Body of pancreas (tissue), 4 donors: ENCODE measurements at places on chromosomes 1 and 21. TPM values are rescaled to one million over a fixed set of nuclear protein-coding genes. Genes with fewer than 3 reads are reported as not detected.

- DNase-seq, result no peak
These were observed 13.6 kb upstream of the OTUD7B start for GRCh38 chr1:150024156-150024555.

DNA sequence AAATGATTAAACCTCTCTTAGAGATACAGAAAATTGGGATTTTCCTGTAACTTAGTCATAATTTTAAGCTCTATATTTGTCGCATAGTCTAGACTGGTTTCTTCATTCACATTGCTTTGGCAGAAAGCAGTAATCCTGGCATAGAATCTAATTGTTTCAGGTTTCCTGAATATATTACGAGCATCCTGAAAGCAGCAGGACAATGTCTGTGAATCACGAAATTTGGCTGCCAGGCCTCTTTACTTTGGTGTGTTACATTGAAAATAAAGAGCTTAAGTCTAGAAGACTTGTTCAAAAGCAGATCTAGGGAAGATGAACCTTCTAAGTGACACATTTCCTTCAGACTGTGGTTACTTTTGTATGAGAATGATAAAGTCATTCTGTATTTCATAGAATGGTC lies 72.2 kb downstream of the TDRD5 start:
- DNase-seq, result no peak

DNA sequence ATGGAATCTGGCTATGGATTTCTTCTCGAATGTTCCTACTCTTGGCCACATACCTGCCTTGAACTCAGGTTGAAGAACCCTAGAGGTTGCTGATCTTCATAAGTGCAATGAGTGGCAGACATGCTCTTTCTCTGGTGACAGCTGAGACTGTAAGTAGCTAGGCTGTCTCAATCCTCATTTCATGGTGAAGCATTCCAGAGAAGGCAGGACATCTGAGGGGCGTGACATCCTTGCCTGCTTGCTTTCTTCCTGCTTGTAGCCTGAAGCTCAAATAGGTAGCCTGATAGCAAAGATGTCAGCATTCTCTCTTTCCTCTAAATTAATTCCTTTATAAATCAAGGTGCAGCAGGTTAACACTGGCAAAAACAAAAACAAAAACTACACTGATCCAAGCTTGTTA lies 114.6 kb upstream of the MAGI3 start:
- no peak for DNase-seq

DNA sequence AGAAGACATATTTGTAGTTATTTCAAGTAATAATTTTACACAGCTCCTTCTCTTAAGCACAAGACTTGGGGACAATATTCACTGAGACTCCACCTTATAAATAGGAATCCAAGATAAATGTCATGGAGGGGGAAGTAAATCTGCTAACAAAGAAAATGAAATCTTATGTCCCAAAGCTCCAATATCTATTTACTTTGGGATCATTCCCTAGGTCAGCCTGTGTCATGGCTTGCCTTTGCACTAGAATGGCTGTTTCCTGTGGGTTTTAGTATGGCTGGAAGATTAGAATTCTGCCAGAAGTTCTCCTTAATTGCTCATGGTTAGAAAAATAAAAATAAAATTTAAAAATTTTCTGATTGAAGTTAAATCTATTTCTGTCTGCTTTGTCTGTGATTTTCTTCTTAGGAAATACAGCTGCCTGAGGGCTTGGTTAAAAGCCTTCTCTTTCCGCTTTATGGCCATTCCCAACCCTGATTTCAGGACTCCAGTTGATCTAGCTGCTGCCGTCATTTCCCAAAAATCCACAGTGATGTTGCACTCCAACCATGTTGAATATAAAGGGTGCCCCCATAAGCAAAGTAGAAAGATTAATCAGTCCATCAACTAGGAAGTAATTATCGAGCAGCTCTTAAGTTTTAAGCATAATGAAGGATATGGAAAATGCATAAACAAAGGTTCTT lies 326.4 kb upstream of the LYPLAL1 start:
- DNase-seq, result no peak

- no peak for DNase-seq
These were observed 58.0 kb upstream of the LAPTM5 start for GRCh38 chr1:30815556-30815955.

DNA sequence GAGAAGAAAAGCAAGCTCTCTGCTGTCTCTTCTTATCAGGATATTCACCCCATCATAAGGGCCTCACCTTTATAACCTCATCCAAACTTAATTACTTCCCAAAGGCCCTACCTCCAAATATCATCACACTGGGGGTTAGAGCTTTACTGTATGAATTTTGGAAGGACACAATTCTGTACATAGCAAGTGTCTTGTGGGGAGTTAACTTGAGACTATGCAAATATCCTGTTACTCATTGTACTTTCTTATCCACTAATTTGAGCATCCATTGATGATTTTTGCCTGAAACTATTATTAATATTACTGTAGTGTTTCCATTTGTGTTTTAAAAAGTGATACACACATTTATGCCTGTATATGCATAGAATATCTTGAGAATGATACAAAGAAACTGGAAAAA lies 129.1 kb upstream of the IVNS1ABP start:
- no peak for DNase-seq

- DNase-seq, result no peak
These were observed 10.2 kb downstream of the EEIG2 start for GRCh38 chr1:108570128-108570527.

Gene DPT
- total RNA-seq, result 57.1 TPM

Gene CTTNBP2NL
- total RNA-seq, result 15.2 TPM

Gene FMO3
- total RNA-seq, result 2.6 TPM

Gene CRYAA
- total RNA-seq, result not detected

Gene CD1D
- 0.33 TPM for total RNA-seq
